ENCODE measurements at places on chromosomes 1 and 21. TPM values are rescaled to one million over a fixed set of nuclear protein-coding genes. Genes with fewer than 3 reads are reported as not detected.

The CLEC20A gene
- not detected for total RNA-seq

The MYOG gene
- not detected for total RNA-seq

The RYR2 gene
- total RNA-seq: not detected

The VPS72 gene
- 53.1 TPM for total RNA-seq

The RHEX gene
- not detected for total RNA-seq
